HepG2 (cell line): ENCODE measurements at places on chromosomes 16 and 17. TPM values are rescaled to one million over a fixed set of nuclear protein-coding genes. Genes with fewer than 3 reads are reported as not detected.

The KRTAP4-6 gene
- total RNA-seq = not detected in 2 replicates

The CD300LB gene
- not detected in 2 replicates for total RNA-seq

The G6PC1 gene
- total RNA-seq = 0.56 and 1.7 TPM in 2 replicates

The P2RX5 gene
- 0.90 and 0.95 TPM in 2 replicates for total RNA-seq

The GALK1 gene
- 93.6 and 95.6 TPM in 2 replicates for total RNA-seq

The KRT16 gene
- not detected in 2 replicates for total RNA-seq

- no peaks in the 10 kb centered on the region; the same call in 2 of the 3 replicates for H3K36me3 ChIP-seq
- peak; percentile 54 for DNase-seq
- no peaks in the 10 kb centered on the region for H3K27me3 ChIP-seq
- H3K4me1 ChIP-seq = peaks cover 27% of the 10 kb centered on the region
- H3K4me3 ChIP-seq = peak overlapping the region; percentile 90
- H3K27ac ChIP-seq = peak overlapping the region; percentile 84
Measured at GRCh38 chr17:48100591-48101011, 677 bp downstream of the CBX1 start.

GRCh38 chr17:35188111-35188510, 6.1 kb downstream of the SLC35G3 start:
- H3K4me1 ChIP-seq = no peaks in the 10 kb centered on the region
- no peak overlapping the region for H3K4me3 ChIP-seq
- H3K36me3 ChIP-seq = no peaks in the 10 kb centered on the region
- no peaks in the 10 kb centered on the region; the same call in 1 of the 2 replicates for H3K27me3 ChIP-seq
- H3K27ac ChIP-seq = no peak overlapping the region

DNA sequence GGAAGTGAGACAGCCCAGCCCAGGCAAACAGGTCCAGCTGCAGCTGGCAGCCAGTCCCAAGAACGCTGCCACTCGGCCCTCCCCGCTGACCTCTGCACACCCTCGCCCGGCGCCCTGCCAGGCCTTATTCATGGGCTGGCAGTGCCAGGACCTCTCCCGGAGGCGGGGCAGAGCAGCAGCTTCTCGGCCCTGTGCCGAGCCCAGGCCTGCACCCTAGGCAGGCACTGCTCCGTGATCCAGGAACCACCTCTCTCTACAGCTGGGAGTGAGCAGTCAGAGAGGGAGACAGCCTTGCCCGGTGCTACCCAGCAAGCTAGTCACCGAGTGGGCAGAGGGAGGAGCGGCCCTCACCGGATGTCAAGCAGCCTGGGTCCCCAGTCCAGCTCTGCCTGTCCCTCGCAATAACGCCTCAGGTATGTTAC, 79.9 kb upstream of the CBX4 start:
- no peak overlapping the region for H3K27ac ChIP-seq
- no peaks in the 10 kb centered on the region for H3K36me3 ChIP-seq
- peaks cover 3% of the 10 kb centered on the region; the same call in 1 of the 2 replicates for H3K27me3 ChIP-seq
- DNase-seq = no peak
- no peak overlapping the region for H3K4me3 ChIP-seq
- H3K4me1 ChIP-seq = peaks cover 66% of the 10 kb centered on the region

- H3K27me3 ChIP-seq = no peaks in the 10 kb centered on the region
- no peak overlapping the region for H3K4me3 ChIP-seq
- H3K27ac ChIP-seq = no peak overlapping the region
Measured at GRCh38 chr17:83007504-83008185, 71.8 kb upstream of the METRNL start.

DNA sequence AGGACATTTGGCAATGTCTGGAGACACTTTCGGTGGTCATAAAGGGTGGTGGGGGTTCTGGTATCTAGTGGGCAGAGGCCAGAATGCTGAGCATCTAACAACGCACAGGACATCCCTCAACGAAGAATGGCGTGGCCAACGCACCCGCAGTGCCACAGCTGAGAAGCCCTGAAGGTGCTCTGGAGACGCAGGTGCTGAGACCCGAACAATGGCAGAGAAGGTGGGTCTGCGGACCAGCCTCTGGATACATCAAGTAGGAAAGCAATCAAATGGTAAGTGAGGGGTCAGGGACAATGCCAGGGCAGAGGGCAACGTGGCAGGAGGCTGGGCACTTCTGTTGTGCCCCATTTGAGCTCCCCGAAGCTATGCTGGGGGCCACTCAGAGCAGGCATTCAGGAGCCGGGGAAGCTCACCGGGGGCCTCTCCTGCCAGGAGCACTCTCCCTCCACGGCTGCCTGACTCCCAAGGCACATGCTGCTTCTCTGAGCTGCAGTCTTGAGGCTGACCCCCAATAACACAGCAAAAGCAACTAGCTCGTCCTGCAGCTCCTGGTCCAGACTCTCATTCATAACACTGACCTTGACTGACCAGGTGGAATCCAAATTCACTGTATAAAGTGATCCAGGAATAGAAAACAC, 26.0 kb downstream of the SPHK1 start:
- H3K4me1 ChIP-seq = peaks cover 20% of the 10 kb centered on the region
- H3K4me3 ChIP-seq = no peak overlapping the region
- DNase-seq = no peak

DNA sequence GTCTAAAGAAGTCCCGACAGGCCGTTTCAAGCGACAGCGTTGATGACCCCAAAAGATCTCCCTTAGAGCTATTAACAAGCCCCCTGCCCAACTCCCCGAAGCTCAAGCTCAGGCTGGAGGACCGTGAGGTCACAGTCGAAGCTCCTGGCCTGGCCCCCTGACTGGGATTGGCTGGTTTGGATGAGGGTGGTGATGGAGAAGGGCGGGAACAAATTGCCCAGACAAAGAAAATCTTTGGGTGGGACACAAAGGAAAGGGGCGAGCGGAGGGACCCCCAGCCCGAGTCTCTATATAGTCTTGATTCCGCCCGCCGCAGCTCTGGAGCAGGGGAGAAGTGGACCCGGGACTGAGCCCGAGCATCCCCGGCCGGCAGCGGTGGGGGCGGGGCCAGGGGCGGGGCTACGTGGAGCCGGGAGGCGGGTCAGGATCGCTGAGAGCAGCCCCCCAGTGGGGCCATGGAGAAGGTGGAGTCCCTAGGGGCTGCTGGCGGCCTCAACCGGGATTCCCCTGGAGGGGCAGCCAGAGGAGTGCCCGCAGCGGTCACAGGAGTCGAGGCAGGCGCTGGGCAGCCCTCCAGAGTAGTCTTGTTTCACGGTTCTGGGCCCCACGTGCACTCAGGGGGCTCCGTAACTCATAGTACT, 982 bp upstream of the NEURL4 start:
- H3K4me3 ChIP-seq = peak overlapping the region; percentile 91
- H3K27me3 ChIP-seq = no peaks in the 10 kb centered on the region
- H3K4me1 ChIP-seq = peaks cover 33% of the 10 kb centered on the region
- peak overlapping the region; percentile 63 for H3K27ac ChIP-seq
- peaks cover 14% of the 10 kb centered on the region; the same call in 2 of the 3 replicates for H3K36me3 ChIP-seq

DNA sequence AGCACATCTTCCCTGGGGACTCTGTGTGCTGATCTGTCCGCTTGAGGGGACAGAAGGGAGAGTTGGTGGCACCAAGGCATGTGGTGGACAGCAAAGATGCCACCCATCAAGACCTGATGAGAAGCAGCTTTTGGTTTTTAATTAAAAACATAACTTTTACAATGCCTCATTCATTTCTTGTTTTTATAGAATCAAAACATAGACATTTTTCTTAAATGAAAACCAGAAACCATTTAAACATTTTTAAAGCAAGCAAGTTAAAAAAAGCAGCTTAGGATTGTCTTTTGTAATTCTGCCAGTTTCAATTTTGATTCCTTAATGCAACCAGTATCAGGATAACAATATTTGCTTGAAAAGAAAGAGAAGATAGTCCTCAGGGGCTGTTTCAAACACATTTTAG, 123.7 kb upstream of the AXIN2 start:
- H3K27ac ChIP-seq = no peak overlapping the region
- no peak overlapping the region for H3K4me3 ChIP-seq
- peaks cover 15% of the 10 kb centered on the region for H3K4me1 ChIP-seq
- H3K36me3 ChIP-seq = no peaks in the 10 kb centered on the region

- H3K27me3 ChIP-seq = peaks cover 91% of the 10 kb centered on the region
- H3K4me1 ChIP-seq = 0 out of 2 replicates have a peak, but pooled peaks cover 6% of the 10 kb centered on the region
- no peaks in the 10 kb centered on the region for H3K36me3 ChIP-seq
- H3K4me3 ChIP-seq = no peak overlapping the region
- DNase-seq = no peak
Measured at GRCh38 chr17:48592577-48592976, 1.0 kb downstream of the HOXB5 start.

- H3K4me1 ChIP-seq = peaks cover 18% of the 10 kb centered on the region
- H3K4me3 ChIP-seq = no peak overlapping the region
- H3K36me3 ChIP-seq = no peaks in the 10 kb centered on the region
- DNase-seq = no peak
Measured at GRCh38 chr17:15381707-15382106, 40.3 kb upstream of the TEKT3 start.

DNA sequence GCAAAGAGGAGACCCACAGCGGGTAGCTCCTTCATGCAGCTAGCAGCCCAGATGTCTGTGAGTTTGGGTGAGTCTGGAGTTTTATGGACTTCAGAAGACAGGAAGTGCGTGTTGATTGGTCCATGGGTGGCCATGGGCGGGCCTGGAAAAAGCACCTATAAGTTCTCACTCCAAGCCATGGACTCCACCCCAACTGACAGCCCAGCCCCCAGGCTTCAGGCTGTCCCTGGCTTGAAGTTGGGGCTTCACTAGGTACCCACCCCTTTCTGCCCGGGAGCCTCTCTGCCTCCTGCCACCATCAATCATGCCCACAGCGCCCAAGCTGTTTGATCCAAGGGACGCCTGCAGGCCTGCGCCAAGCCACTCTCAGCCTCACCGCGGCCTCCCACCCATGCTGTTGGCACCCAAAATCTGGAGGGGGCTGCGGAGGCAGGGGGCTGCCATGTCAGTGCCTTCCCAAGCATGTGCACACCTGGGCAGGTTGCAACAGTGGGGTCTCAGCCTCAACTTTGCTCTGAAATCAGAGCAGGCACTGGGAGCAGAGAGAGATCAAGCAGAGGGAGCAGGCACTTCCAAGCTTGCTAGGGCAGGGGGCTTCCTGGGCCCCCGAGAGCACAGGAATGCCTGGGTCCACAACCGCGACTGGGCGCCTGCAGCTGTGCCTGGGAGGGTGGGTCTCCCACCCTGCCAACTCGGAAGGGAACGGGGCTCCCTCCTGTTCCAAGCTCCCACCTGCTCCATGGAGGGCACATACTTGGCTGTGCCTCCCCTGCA, 1503.7 kb downstream of the CDH11 start:
- no peaks in the 10 kb centered on the region for H3K4me1 ChIP-seq
- H3K27me3 ChIP-seq = no peaks in the 10 kb centered on the region
- DNase-seq = no peak
- H3K27ac ChIP-seq = no peak overlapping the region

GRCh38 chr16:87723226-87723623, 42.6 kb downstream of the KLHDC4 start:
- H3K27ac ChIP-seq = no peak overlapping the region
- peaks cover 53% of the 10 kb centered on the region; the same call in 2 of the 3 replicates for H3K36me3 ChIP-seq
- no peak for DNase-seq
- H3K4me3 ChIP-seq = no peak overlapping the region
- H3K27me3 ChIP-seq = no peaks in the 10 kb centered on the region

DNA sequence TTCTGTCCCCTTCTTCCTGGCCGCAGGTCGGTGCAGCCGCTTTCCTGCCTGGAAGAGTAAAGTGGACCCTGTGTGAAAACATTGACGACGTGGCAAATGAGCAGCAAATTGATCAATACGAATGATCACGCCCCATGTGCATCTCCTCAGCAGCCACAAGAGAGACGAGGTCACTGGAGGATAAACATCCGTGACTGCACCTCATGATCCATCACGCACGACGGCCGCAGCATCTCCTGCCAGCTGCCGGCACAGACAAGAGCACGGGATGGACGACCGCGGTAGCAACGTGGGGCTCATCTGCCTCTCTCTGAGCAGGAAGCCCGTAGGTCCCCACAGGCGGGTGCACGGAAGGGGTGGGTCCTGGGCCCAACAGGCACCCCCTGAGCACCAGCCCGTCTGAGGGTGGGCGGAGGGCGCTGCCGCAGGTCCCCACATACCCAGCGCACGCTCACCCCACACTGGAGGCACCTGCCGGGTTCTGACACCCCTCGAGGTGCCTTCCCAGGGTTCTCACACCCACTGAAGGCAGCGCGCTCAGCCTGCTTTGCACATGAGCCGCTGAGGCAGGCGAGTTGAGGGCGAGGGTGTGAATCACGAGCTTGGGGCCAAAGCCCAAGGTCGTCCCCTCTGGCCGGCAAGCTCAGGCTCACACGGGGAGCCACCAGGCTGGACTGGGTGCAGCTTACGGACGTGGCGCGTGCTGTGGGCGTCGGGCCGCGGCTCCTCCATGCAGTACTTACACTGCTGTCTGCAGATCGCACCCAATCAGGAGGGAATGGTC, 12.3 kb upstream of the CDH15 start:
- H3K4me3 ChIP-seq = peak overlapping the region; percentile 11; the same call in 1 of the 2 replicates
- DNase-seq = peak; percentile 57
- H3K27me3 ChIP-seq = peaks cover 24% of the 10 kb centered on the region
- peaks cover 64% of the 10 kb centered on the region for H3K4me1 ChIP-seq
- no peaks in the 10 kb centered on the region for H3K36me3 ChIP-seq

DNA sequence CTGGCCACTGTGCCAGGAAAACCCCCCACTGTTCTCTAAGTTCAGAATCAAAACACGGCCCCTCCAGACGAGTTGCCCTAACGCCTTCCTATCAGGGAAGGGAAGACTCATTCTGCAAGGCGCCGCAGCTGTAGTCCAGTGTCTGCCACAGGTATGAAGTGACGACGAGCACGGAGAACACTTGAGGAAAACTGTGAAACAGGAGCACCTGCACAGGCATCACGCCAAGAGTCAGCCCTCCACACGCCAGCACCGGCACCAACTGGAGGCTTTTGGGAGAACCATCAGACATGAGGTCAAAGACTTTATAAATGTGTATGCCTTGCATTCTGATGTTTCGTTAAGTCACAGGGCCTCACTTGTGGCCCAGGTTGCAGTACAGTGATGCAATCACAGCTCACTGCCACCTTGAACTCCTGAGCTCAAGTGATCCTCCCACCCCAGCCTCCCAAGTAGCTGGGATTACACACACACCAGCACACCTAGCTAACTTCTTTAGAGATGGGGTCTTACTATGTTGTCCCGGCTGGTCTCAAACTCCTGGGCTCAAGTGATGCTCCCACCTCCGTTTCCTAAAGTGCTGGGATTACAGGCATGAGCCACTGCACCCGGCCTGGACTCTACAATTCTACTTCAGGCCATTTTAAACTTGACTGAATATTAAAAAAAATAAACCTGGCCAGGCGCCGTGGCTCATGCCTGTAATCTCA, 22.9 kb downstream of the KLHDC4 start:
- no peaks in the 10 kb centered on the region for H3K4me1 ChIP-seq
- H3K27ac ChIP-seq = no peak overlapping the region
- no peaks in the 10 kb centered on the region for H3K27me3 ChIP-seq

GRCh38 chr16:12089492-12090150, 113.1 kb downstream of the SNX29 start:
- no peaks in the 10 kb centered on the region for H3K36me3 ChIP-seq
- H3K27me3 ChIP-seq = no peaks in the 10 kb centered on the region
- H3K4me1 ChIP-seq = peaks cover 28% of the 10 kb centered on the region
- H3K4me3 ChIP-seq = no peak overlapping the region
